ENCODE measurements at places on chromosomes 2 and 18.
A peak's percentile ranks its signal among the peaks of the same experiment; 100 is the strongest.

- peak; percentile 85 for DNase-seq
These were observed 219.0 kb downstream of the SH3BP4 start for GRCh38 chr2:235170536-235171521.

DNA sequence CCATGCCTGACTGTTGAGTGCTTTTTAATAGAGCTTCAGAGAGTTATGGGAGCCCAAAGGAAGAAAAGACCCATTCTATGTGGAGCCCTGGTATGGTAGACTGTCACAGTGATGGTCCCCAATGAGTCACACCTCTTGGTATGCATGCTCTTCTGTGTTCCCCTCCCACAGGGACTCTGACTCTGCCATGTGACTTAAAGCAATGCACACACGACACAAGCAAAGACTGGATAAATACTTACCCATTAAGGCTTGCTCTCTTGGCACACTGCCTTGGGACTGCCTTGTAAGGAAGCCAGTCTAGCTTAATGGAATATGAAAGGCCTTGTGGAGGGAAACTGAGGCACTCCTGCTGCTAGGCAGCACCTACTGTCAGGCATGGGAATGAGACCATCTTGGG is 16.7 kb upstream of the DTNB start:
- DNase-seq, result peak; percentile 64

- no peak for DNase-seq
These were observed 1107.3 kb upstream of the NRXN1 start for GRCh38 chr2:52139241-52139640.

- DNase-seq, result no peak
These were observed 22.3 kb downstream of the CLASP1 start for GRCh38 chr2:121626777-121627524.

GRCh38 chr2:164975891-164976290 is 20.6 kb upstream of the SLC38A11 start:
- DNase-seq, result no peak

DNA sequence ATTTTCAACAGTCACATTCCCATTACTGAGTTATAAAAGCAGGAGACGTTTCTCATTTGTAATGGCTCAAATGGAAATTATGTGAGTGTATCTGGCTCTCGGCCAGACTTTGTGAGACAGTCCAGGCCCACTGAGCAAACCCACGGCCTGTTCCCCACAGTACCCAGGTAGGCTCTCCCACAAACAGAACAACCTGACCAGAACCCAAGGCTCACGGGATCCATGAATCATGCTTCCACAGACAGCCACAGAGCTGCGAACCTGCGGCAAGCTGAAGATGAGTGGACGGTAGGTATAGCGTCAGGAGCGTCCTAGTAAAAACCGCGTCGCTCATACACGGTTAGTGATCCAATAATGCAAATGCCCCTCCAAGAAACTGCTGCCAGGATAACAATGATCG is 34.2 kb downstream of the NDUFA10 start:
- no peak for DNase-seq

- DNase-seq, result peak; percentile 36
These were observed 4.8 kb upstream of the CASP8 start for GRCh38 chr2:201255408-201256033.

DNA sequence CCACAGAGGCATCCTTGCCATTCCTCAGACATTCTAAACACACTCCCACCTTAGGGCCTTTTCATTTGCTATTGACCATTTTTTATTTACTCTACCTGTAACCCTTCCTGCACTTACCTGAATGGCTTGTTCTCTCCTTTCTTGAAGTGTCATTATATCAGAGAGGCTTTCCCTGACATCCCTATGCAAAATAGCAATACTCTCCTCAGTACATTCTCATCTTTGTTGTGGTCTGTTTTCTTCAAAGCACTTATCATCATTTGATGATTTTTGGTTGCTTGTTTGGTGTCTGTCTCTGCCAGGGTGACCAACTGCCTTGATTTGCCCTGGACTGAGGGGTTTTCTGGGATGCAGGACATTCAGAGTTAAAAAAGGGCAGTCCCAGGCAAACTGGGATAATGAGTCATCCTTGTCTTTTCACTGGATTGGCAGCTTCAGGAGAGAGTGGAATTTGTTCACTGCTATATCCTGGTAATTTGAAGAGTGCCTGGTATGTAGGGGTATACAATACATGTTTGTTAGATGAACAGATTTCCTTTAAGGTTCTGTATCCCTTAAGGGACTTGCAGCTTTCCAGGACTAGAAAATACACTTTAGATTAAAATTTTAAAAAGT is 102.4 kb downstream of the BABAM2 start:
- peak; percentile 83 for DNase-seq

GRCh38 chr2:111186121-111186715 is 65.5 kb downstream of the BCL2L11 start:
- no peak for DNase-seq

GRCh38 chr2:120550282-120550681 is 185.4 kb upstream of the GLI2 start:
- DNase-seq, result no peak

- DNase-seq, result no peak
These were observed 606 bp upstream of the TOGARAM2 start for GRCh38 chr2:28980368-28981015.

GRCh38 chr2:43387092-43388062 is 161.0 kb upstream of the ZFP36L2 start:
- DNase-seq, result peak; percentile 37

DNA sequence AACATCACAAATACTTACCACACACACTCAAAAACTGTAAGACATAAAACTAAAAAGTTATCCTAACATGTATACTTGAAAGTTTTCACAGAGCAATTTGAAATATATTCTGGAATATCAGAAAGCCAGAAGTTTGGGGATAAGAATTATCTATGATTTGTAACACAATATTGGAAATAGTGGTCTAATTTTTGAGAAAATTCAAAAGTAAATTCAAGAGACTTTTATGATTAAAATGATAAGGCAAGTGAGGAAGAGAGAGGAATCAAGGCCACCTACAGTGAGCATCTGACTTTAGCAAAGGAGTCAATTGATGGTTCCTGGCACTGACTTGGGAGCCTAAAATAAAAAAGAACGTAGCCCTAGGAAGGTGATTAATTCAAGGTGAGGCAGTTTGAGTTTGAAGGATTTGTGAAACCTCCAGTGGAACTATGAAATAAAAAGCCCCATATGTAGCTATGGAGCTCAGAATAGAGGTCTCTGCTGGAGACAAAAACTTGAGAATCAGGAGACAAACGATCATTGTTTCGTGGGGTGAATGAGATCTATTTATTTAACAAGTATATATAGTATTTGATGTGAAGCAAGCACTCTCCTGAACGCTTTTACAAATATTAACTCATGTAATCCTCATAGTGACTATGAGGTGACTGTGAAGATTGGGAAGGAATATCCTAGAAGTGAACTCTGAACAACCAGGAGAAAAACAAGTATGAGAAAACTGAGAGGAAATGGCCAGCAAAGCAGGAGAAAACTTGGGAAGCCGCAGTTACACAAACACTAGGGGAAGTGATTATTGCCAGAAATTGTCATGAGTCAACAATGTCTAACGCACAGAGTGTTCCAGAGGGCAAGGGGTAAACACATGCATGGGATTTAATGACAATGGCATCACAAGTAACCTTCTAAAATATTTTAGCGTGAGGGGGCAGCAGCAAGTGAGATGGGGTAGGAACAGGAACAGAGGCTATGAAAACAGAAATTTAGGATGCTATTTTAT is 12.8 kb downstream of the TFPI start:
- DNase-seq, result peak; percentile 88

DNA sequence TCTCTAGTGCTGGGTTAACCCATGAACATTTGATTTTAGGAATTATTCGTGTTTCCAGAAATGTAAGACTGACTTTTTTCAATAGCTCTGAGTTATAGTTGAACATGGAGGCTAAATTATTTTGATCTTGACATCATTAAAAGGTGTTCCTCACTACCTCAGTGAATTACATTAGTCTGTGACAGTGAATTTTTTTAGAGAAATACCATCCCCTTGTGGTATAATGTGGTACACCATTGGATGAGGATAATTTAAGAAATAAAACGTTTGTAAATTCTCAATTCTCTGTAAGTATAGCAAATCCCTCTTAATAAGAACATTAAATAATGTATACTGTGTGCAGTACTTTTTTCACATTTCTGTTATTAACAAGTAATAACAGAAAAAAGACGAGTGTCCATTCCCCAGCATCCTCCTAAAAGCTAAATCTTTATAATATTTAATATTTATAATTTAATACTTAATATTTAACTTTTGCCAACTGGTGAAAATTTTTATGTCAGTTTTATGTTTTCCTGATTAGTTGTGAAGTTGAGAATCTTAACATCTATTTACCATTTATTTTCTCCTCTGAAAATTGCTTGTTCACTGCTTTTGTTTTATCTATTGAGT is 70.3 kb upstream of the CWC22 start:
- DNase-seq, result peak; percentile 25

GRCh38 chr2:160878618-160879017 is 281.6 kb upstream of the TANK start:
- DNase-seq, result no peak

DNA sequence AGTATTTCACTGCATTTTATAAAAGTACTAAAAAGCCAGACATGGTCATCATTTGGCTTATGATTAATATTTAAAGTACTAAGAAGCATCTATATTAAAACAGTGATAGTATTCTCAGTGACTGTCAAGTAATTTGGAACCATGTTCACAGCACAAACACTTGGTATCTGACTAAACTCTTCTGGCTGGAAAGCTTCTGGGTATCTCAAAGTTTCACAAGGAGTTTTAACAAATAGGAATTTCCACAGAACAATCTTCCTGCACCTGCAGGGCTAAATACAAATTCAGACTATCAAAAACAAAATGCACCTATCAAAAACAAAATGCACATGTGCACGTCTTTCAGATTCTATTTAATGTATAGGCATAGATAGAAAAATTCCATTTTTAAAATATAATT is 158.8 kb downstream of the L3MBTL4 start:
- no peak for DNase-seq

GRCh38 chr2:202750763-202751427 is 116.1 kb downstream of the FAM117B start:
- no peak for DNase-seq

GRCh38 chr2:32591669-32592463 is 36.0 kb upstream of the TTC27 start:
- DNase-seq, result no peak

DNA sequence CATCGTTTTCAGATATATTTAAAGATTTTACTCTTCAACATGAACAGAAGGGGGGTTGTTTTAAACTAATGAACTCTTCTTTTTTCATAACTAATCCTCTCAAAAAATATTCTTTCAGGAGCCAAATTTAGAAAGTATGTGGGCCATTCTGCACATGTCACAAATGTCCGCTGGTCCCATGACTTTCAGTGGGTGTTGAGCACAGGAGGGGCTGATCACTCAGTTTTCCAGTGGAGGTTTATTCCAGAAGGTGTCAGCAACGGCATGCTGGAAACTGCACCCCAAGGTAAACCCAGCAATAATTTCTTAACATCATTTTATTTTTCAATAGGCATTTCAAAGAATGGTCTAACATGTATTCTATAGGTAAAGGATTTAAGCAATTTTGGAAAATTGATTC is 136.0 kb downstream of the EML6 start:
- no peak for DNase-seq

DNA sequence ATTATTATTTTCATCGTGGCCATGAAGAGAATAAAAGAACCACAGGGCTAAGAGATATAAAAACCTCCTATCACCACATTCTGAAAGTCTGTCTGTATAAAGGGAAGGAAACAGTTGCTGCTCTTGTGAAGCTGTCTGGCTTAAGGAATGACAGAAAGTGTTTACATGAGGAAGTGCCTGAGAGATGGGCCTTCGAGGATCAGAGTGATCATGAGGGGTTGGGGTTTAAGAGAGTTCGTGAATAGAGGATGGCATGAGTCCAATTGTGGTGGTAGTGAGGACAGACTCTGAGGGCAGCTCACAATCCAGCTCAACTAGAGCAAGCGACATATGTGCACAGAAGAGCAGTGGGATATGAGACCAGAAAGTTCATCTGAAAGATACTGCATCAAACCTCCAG is 65.8 kb upstream of the PIEZO2 start:
- peak; percentile 6 for DNase-seq

- peak; percentile 75 for DNase-seq
These were observed 84.9 kb downstream of the BCL11A start for GRCh38 chr2:60468382-60469085.

DNA sequence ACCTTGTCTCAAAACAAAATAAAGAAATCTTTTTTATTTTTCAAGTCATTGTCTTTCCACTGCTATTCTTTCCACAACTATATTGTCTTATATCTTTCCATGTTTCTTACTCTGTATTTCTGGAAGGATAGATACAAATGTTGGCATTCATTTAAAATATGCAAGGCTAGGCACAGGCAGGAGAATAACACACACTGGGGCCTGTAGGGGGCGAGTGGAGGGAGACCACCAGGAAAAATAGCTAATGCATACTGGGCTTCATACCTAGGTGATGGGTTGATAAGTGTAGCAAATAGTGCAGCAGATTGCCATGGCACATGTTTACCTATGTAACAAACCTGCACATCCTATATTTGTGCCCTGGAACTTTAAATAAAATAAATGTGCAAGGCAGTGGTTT is 9.6 kb downstream of the MRPL30 start:
- DNase-seq, result no peak

- no peak for DNase-seq
These were observed 66.6 kb upstream of the WIPF1 start for GRCh38 chr2:174664084-174664759.

- DNase-seq, result no peak
These were observed 18.3 kb upstream of the LAPTM4A start for GRCh38 chr2:20069756-20070155.

GRCh38 chr18:13579874-13580273 is 146.5 kb downstream of the FAM210A start:
- no peak for DNase-seq

DNA sequence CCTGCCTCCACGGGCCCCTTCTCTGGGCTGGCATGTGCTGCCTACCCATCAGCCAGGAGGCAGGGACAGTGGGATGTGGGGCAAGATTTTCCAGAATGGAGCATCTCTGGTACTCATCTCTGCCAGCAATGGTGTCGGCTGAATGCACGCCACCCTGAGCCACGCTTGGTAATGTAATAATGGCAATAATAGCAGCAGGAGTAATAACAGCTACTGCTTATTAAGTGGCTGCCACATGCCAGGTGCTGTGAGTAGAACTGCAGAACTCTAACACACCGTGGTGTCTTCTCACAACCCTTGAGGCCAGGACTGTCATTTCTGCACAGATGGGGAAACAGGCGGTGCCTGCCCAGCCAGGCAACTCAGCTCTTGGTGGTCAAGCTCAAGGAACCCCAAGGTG is 113.6 kb downstream of the CELF4 start:
- DNase-seq, result no peak

GRCh38 chr2:236175548-236176150 is 7.5 kb upstream of the GBX2 start:
- DNase-seq, result no peak

DNA sequence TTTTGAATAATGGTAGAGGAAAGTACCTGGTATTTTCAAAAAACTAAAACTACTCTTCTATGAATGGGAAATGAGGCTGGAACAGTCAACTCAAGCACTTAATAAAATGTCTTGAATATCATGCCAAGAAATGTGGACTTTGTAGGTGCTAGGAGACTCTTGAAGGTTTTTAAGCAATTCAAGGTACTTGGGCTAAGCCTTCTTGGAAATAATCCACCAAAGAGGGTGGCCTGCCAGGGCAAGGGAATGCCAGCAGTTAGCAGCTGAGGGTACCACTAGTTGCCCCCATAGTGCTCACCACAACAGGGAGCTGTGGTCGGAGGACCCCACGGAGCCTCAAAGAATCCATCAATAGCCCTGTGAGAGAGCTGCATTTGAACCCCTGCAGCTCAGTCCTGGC is 14.6 kb upstream of the ACYP2 start:
- no peak for DNase-seq

GRCh38 chr2:179771791-179772190 is 89.6 kb downstream of the ZNF385B start:
- DNase-seq, result no peak

All from fibroblast of skin of right quadriceps (primary cell).